Stromal cell of bone marrow (primary cell): ENCODE measurements at places on chromosomes 2 and 18.

GRCh38 chr2:24855726-24856125, 62.5 kb downstream of the CENPO start:
- peak; percentile 43 for DNase-seq

DNA sequence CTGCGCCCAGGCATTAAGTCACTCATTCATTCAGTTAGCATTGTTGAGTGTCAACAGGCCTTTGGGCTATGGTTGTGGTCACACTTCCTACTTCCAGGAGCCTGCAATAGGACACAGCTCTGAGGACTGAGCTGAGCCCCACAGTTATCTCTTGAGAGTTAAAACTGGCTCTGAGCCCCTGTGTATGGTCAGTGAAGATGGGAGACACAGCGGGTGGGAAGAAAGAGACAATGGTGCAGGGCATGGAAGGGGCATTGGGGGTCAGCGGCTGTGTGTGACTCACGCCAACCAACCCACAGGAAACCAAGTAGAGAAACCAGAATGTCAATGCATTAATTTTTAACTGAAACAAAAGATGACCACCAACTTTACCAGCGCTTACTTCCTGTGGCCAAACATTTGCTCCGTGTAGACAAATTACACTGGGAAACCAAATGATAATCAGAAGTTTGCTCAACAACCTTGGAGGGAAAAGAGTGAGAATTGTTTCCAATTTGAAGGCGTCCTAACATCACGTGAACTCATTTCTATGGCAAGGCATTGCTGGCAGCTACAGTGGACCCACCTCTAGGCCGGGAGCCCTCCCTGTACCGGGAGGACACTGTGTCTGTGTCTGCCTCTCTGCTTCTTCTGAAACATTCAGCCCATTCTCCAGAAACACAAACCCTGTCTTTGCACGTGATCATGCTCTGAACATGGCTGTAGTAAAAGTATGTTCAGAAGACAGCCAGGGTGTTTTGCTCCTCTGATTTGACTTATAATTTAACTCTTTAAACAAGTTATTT, 212.0 kb upstream of the ID2 start:
- DNase-seq = no peak

DNA sequence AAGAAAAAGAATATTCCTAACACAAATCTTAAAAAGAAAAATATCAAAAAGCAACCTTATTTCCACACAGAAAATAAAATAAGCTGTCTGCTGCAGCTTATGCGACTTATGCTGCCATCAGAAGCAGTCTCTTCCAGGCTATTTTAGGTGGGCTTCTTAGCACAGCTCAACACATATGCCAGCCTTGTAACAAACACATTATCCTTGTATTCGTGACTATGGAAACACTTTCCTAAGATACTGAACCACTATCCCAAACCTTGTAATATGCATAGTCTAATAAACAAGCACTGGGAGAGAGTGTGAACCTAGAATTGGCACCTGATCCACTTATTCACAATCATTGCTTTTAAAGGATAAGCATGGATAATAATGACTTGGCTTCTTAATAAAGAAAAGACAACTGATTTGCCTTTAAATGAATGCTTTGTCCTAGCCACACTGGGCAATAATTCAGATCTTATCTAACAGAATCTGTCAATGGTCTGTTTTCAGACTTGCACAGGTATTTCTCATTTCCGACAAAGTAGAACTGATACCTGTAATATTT, 40.0 kb upstream of the RNU4ATAC start:
- DNase-seq = no peak

DNA sequence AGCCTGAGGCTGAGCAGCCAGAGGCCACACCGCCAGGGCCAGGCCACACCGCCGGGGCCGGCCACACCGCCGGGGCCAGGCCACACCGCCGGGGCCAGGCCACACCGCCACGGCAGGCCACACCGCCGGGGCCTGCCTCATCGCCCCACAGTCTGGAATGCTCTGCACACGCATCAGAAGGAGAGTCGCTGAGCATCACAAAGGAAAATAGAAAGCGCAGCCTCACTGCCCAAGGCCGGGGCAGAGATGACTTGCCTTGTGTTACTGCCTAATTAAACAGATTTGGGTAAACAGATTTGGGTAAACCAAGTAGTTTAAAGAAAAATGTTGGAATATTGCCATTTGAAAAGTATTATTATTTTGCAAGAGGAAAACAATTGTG, 10.4 kb upstream of the NFATC1 start:
- no peak for DNase-seq

GRCh38 chr2:96207073-96207773, 1.4 kb downstream of the STARD7 start:
- no peak for DNase-seq

DNA sequence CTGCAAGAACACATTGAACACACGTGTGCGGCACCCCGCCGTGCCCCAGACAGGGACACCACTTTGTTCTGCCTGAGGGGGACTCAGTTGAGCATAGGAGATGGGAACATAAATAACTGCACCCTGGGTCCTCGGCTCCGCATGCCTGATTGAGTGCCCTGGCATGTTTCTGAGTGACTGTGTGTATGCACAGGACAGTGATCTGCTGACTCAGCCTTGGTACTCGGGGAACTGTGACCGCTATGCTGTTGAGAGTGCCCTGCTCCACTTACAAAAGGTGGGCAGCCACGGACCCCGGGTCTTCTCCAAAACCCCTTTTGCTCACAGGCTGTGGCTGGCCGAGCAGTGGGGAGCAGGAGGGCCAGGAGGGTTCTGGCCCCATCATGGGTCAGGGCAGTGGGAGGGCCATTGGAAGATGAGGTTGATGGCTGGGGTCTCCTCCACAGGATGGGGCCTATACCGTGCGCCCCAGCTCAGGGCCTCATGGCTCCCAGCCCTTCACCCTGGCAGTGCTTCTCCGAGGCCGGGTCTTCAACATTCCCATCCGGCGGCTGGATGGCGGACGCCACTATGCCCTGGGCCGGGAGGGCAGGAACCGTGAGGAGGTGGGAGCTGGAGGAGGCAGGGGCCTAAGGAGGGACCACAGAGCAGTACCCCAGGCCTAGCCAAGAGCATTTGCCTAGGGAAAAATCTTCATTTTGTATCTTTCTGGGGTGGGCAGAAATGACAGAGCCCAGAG, 16.9 kb downstream of the SH2D6 start:
- no peak for DNase-seq

DNA sequence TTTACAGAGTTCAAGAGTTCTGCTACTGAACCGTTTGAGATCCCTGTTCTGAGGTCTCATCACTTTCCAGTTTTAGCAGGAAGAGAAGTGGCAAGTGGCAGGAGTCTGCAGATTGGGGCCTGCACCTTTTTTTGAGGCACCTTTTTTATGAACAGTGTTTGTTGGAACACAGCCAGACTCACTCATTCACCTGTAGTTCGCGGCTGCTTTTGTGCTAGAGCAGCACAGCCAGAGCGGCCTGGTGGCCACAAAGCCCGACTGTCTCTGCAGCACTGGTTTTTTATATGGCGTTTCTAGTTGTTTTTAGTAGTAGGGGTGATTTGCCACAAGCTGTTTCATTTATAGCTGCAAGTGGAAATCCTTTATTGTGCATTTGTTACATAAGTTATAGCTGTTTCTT, 8.6 kb downstream of the ACP1 start:
- DNase-seq = no peak

DNA sequence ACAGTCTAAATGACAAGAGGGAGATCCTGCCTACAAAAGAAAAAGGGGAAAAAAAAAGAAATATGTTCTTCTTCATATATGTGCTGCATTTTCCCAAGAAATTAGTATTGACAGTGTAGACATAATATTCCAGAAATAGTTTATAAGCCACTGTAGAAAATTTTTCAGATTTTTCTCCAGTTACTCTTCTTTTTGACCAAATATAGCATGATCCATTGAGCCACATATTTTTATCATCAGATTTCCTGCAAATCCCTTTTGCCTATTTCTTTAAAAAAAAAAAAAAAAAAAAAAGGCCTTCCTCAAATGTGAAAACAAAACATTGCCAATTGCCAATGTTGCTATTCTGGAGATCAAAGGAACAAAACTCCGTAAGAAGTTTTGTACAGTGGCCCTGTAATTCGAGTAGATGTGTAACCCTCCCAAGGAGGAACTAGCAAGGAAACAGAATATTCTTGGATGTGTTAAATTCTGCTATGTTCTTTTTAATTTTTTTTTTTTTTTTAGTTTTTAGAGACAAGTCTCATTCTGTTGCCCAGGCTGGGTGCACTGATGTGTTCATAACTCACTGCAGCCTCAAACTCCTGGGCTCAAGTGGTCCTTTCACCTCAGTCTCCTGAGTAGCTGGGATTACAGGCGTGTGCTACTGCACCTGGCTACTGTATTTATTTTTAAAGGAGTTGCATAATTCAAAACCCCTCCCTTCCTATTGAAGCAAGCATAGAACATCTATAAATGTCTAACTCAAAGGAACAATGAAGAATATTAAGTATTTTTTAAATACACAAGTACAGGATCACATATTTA, 12.5 kb upstream of the CABYR start:
- no peak for DNase-seq

GRCh38 chr2:184322615-184323014, 275.7 kb upstream of the ZNF804A start:
- DNase-seq = no peak

DNA sequence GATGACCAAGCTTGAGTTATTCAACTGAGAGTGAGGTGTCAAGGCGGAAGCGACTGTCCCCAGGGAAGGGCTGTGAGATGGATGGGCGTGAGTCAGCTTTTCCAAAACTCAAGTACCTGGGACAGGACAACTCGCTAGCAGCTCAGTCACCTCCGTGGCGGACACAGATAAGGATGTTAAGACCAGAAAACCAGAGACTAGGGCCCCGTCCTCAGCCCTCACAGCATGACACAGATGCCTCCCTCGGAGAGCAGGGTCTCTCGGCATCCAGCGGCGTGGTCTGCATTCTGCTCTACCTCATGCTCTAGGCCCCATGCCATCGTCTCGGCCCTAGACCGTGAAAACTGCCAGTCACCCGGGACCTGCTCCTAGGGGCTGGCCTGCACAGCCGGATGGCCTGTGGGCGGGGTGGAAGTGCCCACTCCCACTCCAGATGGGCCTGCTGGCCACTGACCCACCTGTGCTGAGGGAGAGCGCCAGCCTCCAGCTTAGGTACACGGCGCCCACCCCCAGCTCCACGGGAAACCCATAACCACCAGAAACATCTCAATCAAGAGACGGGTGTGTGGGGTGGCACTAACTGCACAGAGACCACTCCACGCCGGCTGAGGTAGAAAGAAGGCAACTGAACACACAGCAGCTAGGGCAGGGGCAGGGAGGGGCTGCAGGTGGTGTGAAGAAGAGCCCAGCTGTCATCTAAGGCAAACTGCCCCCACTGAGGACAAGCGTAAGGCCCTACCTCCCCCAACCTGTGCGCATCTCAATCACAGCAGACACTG, 39.8 kb downstream of the ANO7 start:
- DNase-seq = no peak

- no peak for DNase-seq
These were observed 833 bp downstream of the EPB41L5 start for GRCh38 chr2:120013597-120014223.

GRCh38 chr2:6639929-6640620, 225.6 kb downstream of the CMPK2 start:
- DNase-seq = no peak

- DNase-seq = no peak
These were observed 34.7 kb downstream of the CFAP53 start for GRCh38 chr18:50231621-50232020.

- DNase-seq = peak; percentile 41
These were observed 48.0 kb upstream of the ID2 start for GRCh38 chr2:8633735-8634313.

GRCh38 chr2:240639566-240639965, 14.3 kb downstream of the GPR35 start:
- DNase-seq = no peak

DNA sequence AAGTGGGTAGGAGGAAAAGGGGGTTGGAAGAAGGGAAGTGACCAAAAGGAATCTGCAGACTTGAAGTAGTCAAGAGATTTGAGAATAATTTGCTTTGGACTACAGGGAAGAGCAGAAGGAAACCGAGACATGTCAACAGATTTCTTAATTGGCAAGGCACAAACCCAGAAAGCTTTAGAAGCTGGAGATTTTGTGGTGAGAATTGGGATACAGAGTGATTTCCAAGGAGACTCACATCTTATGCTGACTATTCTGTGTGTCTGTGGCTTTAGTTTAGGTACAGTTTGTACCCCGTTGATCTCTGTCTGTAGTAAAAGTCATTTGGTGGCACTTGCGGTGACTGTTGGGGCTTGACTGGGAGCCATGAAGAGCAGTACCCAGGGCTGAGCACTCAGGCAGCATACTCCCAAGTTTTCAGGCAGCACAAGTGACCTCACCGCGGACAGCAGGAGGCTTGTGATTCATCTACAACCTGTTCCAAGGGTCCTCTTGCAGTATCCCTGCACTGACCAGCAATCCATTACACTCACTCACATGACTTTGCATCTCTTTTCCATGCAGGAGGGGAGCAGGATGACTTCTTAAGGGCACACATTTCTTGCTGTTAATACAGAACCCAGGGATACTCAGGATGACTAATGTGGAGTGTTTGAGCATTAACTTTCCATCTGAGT, 97.1 kb upstream of the TNP1 start:
- DNase-seq = peak; percentile 70

- no peak for DNase-seq
These were observed 45.0 kb downstream of the NBEAL1 start for GRCh38 chr2:203059567-203060240.

- no peak for DNase-seq
These were observed 184.3 kb downstream of the GULP1 start for GRCh38 chr2:188475945-188476344.

DNA sequence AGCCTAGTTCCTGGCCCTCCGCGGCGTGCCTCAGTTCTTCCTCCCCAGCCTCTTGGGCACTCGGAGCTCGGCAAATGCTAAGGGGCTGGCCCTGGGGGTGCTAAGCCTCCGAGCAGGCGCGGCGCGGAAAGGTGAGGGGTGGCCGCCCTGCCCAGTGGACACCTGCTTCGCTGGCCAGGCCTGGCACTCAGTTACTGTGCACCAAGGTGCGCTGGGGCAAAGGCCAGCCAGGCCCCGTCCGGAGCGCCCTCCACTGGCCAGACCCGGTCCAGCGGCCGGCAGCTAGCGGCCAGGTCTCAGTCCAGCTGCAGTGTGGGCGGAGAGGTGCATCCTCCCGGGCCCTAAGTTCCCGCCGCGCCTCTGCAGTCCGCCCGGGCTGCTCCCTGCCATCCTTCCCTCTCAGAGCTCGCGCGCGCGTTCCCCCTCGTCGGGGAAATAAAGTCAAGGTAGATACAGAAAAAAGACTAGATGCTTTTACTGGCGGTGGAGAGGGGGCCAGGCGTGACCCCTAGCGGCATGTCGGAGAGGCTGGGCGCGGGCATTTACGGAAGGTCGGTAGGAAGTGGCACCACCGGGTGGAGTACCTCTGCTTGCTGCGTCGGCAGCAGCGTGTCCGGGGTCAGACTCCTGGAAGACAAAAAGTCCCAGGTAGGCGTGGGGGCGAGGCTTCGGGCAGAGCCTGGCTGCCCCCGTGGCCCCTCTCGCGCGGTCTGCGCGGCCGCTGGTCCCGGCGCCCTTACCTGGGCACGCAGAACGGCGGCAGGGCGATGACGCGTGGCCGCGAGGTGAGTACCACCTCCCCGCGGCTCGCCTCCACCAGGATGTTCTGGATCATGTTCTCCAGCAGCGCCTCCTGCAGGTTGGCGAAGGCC, 9.4 kb upstream of the CRYBA2 start:
- DNase-seq = no peak

- no peak for DNase-seq
These were observed 47.7 kb downstream of the BCL2 start for GRCh38 chr18:63271881-63272299.
